CD4-positive, alpha-beta T cell treated with Interferon alpha-2 for 1 hour (primary cell): ENCODE measurements at places on chromosomes 3 and 15.

DNA sequence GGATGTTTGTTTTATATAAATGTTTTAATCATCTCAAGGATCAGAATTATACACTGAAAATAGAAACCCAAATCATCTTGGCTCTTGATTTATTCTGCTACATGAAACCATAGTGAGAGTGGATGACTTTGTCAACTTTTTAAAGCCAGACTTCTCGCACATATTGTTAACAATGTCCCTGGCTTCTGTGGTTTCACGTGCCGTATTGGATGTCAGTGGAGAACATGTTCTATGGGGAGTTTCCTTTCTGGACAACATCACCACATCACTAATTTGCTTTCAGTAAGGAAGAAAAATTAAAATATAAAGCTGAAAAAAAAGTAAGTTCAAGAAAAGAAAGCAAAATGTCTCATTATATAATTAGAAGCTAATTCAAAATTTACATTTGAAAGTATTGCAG is 297.1 kb upstream of the MME start:
- DNase-seq, result no peak

DNA sequence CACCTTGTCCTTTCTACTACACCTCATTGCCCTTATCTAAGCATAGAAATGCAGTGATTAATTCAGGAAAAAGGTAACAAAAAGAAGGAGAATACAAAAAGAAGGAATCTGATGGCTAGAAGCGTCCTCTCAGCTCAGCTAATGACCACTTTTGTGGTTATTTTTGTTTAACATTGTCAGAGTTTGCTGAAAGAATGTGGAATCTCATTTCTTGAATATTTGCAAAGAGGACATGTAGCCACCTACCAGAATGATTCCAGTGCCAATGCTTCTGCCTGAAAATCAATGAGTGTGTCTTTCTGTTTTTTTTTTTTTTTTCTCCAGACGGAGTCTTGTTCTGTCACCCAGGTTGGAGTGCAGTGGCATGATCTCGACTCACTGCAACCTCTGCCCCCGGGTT is 24.5 kb downstream of the NANOGP8 start:
- no peak for DNase-seq

GRCh38 chr3:97884586-97885123 is 62.8 kb downstream of the CRYBG3 start:
- no peak for DNase-seq

GRCh38 chr15:49979705-49980382 is 139.2 kb downstream of the ATP8B4 start:
- no peak for DNase-seq

DNA sequence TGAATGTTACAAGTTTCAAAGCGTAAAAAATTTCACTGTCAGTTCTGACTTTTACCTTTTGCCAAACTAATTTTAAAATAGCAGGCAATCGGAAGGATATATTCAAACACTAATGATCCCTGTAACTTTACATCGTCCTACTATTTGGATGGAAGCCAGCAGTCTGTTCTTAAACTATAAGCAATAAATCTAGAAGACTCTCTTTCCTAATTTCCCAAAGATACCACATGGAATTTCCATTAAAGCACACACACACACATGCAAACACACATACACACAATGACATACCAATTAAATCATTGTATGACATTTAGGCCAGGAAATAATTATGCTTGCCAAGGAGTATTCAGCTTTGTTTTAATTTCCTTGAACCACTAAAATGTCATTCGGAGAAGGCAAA is 32.0 kb downstream of the IL17RD start:
- no peak for DNase-seq

DNA sequence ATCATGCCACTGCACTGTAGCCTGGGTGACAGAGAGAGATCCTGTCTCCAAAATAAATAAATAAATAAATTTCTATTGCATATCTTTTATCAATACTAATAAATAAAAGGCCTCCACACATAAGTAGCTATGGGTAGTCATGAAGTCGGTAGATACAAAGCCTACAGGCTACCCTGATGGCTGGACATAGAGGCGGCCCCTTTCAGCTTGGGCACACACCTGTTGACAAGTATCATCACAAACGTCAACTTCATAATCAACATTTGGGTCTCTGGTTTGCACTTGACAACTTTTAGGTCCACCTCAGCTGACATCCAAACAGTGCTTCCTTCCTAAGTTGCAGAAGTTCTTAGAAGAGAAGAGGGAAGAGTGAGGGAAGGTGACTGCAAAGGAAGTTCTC is 53.4 kb downstream of the ITGA11 start:
- no peak for DNase-seq

GRCh38 chr15:68833700-68834331 is 13.1 kb upstream of the ANP32A start:
- peak; percentile 21 for DNase-seq

- DNase-seq, result no peak
Observed at GRCh38 chr15:81297603-81298575, 26.1 kb downstream of the STARD5 start.

- no peak for DNase-seq
Observed at GRCh38 chr3:16993227-16993626, 108.5 kb downstream of the PLCL2 start.

DNA sequence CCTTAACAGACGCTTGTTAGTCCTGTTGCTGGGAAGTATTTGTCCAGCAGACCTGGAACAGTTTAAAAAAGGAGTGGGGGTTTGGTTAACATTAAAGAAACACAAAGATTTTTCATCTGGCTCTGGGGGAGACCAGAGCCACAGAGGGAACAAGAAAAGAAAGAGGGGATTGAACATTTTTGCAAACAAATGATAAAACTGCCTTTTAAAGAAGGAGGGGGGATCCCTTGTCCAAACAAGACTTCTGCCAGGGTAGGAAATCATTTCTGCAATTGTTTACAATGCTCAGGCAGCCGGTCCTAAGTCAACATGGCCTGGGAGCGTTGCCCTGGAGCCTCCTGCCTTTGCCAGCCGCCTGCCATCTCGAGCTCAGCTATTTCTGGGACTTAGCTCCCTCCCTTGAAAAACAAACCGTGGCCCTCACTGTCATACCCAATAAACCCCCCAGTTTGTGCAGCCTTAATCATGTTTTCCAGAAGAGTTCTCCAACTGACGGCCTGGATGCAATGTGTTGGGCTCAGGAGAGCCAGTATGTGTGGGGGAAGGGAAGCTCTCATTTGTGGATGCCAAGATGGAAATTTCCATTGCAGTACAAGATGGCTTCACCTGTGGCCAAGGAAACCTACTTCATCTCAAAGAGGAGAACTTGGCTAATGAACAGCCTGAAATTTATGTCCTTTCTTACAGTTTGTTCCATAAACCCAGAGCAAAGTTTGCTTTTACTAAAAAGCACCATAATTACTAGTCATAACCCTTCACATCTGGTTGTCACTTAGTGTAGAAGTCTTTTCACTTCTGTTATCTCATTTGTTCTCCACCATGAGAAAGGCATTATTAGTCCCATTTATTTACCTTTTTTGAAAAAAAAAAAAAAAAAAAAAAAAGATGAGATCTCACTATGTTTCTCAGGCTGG is 75.9 kb upstream of the RNU6-1 start:
- DNase-seq, result no peak

- DNase-seq, result no peak
Observed at GRCh38 chr3:126065876-126066275, 18.0 kb downstream of the SLC41A3 start.

- peak; percentile 75 for DNase-seq
Observed at GRCh38 chr15:74785194-74786032, 3.5 kb downstream of the CSK start.

DNA sequence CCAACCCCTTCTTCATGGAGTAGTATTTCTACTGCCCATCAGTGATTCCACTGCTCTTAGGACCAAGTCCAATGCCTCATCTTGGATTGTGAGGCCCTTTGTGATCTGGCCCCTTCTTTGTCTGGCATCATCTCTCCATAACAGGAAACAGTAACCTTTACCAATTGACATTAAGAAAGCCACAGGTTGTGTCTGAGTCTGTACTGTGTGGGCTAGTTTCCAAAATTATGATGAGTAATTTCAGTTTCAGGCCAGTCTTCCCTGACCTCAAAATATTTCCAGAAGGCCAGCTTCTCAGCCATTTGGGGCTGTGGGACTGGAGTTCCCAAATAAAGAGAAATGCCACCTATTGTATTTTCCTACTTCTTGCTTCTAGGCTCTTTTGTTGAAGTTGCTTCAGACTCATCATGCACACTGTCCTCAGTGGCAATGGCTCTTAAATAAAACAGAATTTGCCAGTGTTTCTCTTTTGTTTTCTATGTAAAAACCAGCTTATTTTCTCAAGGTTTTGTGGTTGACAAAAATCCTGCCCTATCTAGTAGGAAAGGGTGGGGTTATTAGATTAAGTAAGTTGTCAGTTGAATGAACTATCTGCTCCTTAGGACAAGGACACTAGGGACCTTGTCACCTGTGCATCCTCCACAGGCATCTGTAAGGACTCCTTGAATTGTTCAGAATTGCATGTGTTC is 47.0 kb upstream of the ACKR4 start:
- no peak for DNase-seq

DNA sequence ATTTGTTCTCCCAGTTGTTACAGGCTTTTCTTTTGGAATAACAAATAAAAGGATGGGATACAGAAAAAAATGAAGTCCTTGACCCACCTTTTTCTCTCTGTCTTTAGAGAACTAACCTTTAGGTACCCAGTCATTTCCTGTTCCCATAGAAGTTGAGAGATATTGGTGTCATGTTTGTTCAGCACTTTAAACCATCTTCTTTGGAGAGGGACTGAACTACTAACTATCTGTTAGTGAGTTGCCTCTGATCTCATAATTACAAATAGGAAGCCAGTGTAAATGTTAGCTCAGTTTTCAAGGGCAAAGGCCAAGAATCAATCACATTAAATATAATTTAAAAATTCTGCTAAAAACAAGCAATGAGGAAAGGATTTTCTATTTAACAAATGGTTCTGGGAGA is 72.9 kb upstream of the DCBLD2 start:
- no peak for DNase-seq

- no peak for DNase-seq
Observed at GRCh38 chr3:21750831-21751391, at the start of gene ZNF385D. ZNF385D (minus strand) TSS chr3:21751210; CDS start chr3:21750916, 294 bp downstream.

DNA sequence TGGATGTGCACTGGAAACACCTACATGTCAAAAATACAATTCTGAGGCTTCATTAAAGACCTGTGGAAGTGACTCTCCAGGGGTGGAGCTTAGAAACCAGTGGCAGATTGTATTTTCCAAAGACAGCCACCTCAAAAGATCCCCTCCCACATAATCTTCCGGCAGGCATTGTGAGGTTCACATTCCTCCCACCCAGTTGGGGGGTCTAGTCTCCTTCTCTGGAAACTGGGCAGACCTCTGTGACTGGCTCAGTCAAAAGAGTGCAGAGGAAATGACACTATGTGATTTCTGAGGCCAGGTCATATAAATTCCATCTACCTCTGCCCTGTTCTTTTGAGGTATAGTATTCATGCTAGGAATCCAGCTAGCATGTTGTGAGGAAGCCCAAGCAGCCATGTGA is 1.9 kb upstream of the CFAP92 start:
- DNase-seq, result no peak

- DNase-seq, result no peak
Observed at GRCh38 chr3:171347301-171348039, 112.7 kb downstream of the TNIK start.

- DNase-seq, result no peak
Observed at GRCh38 chr3:118963711-118964110, 70.9 kb downstream of the IGSF11 start.

DNA sequence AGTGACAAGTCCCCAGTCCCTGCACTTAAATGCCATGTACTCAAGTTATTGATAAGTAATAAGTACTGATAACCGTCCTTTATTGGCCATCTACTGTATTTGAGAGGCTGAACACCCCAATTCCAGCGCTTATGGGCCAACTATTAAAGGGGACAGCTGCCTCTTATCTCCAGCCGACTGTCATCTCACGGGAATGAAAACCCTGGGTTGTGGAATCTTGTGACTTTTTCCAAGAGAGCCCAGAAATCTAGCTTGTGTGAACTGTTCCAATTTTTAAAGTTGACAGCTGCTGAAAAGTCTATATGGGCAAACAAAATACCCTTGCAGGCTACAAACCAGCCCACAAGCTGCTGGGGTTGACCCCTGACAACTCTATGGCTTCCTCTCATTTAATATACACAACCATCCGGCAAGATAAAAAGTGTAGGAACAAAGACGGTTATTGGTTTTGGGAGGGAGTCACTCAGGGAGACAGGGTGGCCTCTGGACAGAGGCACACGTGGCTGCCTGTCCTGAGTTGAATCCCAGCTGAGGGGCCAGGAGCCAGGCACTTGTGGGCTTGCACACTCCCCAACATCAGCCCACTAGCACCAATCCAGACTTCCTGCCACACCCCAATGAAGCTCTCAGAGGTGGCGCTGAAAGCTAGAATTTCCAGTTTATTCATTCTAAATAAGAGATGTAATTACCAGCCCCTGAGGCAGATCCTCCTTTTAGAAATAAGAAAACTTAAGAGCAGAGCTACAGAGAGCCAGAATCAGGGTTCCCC is 16.2 kb downstream of the SPSB4 start:
- no peak for DNase-seq

GRCh38 chr15:40960925-40961324 is 7.7 kb downstream of the CHAC1 start:
- DNase-seq, result no peak

- DNase-seq, result no peak
Observed at GRCh38 chr3:77919244-77919643, 879.3 kb downstream of the ROBO2 start.

- DNase-seq, result no peak
Observed at GRCh38 chr15:101481917-101482525, 7.5 kb downstream of the PCSK6 start.

DNA sequence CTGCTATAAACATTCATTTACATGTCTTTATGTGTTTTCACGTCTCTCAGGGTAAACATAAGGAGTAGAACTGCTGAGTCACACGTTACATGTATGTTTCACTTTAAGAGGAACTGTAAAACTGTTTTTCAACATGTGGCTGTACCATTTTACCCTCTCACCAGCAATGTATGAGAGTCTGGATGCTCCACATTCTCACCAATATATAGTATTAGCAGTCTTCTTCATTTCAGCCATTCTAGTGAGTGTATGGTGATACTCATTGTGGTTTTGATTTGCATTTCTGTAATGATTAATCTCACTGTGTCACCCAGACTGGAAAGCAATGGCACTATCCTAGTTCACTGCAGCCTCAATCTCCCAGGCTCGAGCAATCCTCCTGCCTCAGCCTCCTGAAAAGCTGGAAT is 37.1 kb downstream of the PHC3 start:
- no peak for DNase-seq

GRCh38 chr3:112136046-112136445 is 3.0 kb upstream of the GCSAM start:
- no peak for DNase-seq

DNA sequence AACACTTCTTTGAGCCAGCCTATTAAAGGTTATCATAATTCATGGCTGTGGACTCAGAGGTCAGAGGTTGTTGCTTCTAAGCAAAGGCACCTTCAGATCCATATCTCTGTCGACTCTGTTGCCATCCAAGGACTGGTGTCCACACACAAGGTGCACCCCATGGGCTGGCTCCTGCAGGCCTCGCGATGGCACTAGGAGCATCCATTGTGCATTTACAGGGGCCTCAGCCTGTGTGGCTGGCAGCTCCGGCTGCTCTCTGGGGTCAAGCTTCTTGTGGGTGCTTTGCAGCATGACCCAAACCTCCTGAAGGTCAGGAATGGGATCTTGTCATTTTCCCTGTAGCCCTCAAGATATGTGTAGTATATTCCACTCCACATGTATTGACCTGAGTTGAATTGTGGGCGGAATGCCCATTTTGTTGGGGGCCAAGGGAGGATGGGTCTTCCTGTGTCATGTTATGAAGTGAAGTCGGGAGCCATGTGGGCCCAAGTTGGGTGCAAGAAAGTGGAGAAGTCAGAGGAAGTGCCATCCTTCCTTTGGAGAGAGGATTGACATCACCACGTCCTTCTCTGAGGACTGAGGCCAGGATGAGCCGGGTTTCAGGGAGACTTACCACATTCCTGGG is 43.9 kb downstream of the CHDH start:
- no peak for DNase-seq
